HFFc6 (cell line): ENCODE measurements at places on chromosomes 1 and 21. TPM values are rescaled to one million over a fixed set of nuclear protein-coding genes. Genes with fewer than 3 reads are reported as not detected.

LGR6 gene
- not detected in 3 replicates for total RNA-seq

SUSD4 gene
- total RNA-seq, result 0.26 and 0.85 TPM in 2 replicates

IPO9 gene
- 50.3 to 65.9 TPM (median 55.5 TPM) in 3 replicates for total RNA-seq

TCEANC2 gene
- total RNA-seq, result 4.2 to 5.5 TPM (median 4.3 TPM) in 3 replicates

HSD3B1 gene
- not detected in 3 replicates for total RNA-seq

COL18A1 gene
- 37.4 to 83.7 TPM (median 46.5 TPM) in 3 replicates for total RNA-seq

S100A2 gene
- 10.1 to 12.9 TPM (median 11.5 TPM) in 3 replicates for total RNA-seq

KRTAP13-2 gene
- not detected in 3 replicates for total RNA-seq

TTLL7 gene
- total RNA-seq, result 6.8 to 7.8 TPM (median 7.6 TPM) in 3 replicates

RORC gene
- not detected in 3 replicates for total RNA-seq

CGN gene
- 0.12 to 0.26 TPM (median 0.20 TPM) in 3 replicates for total RNA-seq

NUAK2 gene
- total RNA-seq, result 6.3 to 7.7 TPM (median 6.3 TPM) in 3 replicates

MX1 gene
- total RNA-seq, result 0.69 to 0.90 TPM (median 0.84 TPM) in 3 replicates

CFAP126 gene
- not detected in 3 replicates for total RNA-seq

ADAMTS4 gene
- total RNA-seq, result 3.1 to 6.6 TPM (median 3.5 TPM) in 3 replicates

SNX7 gene
- total RNA-seq, result 24.6 and 31.0 TPM in 2 replicates

DNA sequence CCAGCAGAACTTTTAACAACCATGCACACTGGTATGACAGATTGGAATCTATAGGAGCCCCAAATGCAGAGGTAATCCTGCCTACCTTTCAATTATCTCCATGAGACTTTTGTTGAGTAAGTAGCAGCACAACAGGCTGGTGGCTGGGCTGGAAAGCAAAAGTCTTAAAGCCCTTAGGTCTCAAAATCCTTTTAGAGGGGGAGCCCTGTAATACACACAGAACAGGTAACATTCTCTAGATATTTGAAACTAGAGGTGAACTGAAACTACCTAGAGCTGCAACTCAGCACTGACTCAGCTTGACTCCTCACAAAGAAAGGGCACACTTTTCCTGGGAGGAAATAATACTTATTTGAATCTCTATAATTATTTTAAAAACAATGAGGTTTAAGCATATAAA is 71.5 kb downstream of the CLCA4 start:
- no peak for DNase-seq

DNA sequence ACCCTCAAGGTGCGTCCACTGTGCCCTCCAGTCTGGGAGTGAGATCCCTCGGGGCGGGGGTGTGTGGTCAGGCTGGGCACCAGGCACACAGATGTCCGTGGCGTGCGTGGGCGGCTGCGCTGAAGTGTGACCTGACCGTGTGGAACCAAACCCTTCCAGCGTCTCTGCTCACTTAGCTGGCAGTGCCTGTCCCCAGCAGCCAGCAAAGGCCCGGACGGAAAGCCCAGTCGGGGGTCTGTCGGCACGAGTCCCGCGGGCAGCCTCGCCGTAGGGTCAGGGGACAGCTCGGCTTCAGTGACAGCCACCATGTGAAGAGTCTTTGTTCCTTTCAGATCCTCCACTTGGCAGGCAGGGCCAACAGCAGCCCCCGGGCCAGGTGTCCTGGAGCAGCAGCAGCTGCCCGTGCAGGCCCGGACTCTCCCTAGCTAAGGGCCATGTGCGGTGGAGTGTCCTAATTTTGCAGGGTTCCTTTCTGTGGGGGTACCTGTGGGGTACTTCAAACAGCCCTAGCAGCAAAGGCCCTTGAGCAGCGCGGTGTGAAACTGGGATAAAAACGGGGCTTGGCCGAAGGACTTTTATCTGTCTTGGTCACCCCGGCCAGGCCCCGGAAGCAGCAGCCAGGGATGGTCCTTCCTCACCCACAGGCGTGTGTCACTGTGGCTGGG is 11.6 kb downstream of the TTLL10 start:
- DNase-seq, result no peak

DNA sequence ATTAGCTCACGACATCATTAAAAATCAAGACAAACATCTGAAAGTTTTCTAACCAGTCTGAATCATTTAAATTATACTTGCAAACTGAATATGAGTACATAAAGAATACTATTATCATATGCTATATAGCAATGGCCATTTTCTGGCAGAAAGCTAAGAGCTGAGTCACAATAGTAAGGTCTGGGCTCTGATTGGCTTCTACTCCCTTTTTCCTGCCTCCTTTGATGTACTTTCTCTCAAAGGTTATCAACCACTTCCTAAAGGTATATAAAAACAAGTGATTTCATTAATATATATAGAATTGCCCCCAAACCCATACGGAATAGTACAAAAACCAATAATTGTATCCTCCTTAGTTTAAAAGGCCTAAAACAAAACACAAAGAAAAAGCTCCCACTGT is 7.0 kb downstream of the KCNA3 start:
- no peak for DNase-seq

DNA sequence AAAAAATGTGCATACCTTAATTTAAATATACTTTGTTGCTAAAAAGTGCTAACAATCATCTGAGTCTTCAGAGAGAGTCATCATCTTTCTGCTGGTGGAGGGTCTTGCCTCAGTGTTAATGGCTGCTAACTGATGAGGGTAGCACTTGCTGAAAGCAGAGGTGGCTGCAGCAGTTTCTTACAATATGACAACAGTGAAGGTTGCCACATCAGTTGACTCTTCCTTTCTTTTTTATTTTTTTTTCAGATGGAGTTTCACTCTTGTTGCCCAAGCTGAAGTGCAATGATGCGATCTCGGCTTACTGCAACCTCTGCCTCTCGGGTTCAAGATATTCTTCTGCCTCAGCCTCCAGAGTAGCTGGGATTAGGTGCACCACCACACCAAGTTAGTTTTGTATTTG is 2.6 kb upstream of the CFAP45 start:
- DNase-seq, result no peak

- no peak for DNase-seq
Measured at GRCh38 chr1:169634877-169635276, 5.0 kb upstream of the SELP start.

DNA sequence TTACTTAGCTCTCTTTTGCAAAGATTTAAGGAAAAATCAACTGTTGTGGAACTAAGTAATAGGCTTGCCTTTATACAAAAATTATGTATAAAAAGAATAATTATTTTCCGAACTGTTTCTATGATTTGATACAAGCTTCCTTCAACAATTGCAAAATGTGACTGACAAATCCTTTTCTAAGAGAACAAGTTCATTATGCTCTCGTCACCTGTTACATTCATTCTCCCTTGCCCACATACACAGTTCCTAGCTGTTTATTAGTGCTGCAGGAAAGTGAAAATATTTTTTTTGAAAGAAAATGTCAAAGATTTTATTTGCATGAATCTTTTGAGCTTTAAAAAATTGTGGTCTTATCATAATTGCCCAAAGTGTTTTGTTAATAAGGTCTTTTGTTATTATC is 466.2 kb downstream of the USP25 start:
- DNase-seq, result no peak

DNA sequence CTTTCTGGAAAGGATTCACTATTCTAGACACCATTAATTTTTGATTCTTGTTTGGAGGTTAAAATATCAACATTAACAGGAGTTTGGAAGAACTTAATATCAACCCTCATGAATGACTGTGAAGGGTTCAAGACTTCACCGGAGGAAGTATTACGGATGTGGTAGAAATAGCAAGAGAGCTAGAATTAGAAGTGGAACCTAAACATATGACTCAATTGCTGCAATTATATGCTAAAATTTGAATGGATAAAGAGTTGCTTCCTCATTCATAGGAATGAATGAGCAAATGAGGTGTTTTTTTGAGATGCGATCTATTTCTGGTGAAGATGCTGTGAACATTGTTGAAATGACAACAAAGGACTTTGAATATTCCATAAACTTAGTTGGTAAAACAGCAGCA is 77.9 kb upstream of the TNFSF4 start:
- DNase-seq, result no peak

DNA sequence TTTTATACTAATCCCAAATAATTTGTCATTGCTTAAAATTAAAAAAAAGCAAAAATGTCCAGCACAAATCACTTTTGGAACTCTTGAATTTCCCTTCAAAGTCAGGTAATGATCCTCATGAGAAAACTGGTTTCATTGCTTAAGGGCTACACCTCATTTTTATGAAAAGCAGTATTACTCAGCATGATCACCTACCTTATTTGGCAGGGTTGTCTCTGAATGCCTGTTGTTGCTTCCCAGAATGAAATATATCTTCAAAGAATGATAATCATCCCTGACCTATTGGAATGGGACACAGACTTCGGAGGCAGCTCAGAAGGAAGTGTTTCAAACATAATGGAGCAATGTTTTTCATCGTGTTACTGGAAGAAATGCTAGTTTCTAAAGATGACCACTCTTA is 29.7 kb downstream of the C1orf21 start:
- DNase-seq, result no peak

GRCh38 chr21:40200946-40201345 is 333.7 kb downstream of the PCP4 start:
- no peak for DNase-seq

- DNase-seq, result peak; percentile 31
Measured at GRCh38 chr1:206685334-206685768, 646 bp downstream of the MAPKAPK2 start.

GRCh38 chr1:173555651-173556305 is 47.1 kb downstream of the SLC9C2 start:
- no peak for DNase-seq

DNA sequence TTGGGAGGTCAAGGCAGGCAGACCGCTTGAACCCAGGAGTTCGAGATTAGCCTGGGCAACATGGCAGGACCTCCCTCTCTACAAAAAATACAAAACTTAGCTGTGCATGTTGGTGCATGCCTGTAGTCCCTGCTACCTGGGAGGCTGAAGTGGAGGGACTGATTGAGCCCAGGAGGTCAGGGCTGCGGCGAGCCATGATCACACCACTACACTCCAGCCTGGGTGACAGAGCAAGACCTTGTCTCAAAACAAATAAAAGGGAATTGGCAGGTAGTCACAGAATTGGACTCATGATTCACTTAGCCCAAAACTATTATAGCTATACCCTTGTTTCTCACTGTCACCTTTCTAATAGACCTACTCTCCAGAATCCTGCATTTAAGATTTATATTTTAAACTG is 5.5 kb downstream of the TADA1 start:
- DNase-seq, result no peak

DNA sequence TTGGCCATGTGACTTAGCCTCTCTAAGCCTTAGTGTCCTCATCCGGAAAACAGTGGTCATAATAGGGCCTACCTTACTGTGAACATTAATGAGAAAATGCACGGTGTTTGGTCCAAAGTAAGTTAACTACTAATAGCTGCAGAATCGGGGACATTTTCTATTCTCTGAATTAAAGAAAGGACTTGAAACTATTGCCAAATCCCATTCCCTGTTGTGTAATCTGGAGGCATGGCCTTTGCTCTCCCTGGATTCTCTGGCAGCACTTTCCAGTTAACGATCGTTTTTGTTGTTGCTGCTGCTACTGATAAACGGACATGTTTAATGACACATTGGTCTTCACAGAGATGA is 30.5 kb downstream of the FMO4 start:
- no peak for DNase-seq

DNA sequence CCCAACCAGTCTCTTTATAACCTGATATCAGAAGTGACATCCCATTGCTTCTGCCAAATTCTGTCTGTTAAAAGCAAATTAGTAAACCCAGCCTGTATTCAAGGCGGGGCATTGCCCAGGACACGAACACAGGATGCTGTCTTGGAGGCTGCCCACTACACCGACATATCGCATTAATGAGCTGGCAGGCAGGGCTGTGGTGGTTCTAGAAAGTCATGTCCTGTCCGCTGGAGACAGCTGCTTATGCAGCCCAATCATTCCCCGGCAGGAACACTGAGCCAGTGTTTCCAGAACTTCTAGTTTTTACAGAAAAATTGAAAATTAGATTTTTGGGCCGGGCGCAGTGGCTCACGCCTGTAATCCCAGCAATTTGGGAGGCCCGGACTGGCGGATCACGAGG is 19.3 kb downstream of the C1orf167 start:
- no peak for DNase-seq

- DNase-seq, result peak; percentile 65
Measured at GRCh38 chr1:16145030-16145661, 10.7 kb downstream of the EPHA2 start.

- no peak for DNase-seq
Measured at GRCh38 chr1:220243947-220244346, 28.3 kb downstream of the RAB3GAP2 start.

GRCh38 chr1:166929911-166930310 is 45.4 kb downstream of the ILDR2 start:
- no peak for DNase-seq

- DNase-seq, result no peak
Measured at GRCh38 chr1:62457955-62458354, 21.1 kb downstream of the USP1 start.

DNA sequence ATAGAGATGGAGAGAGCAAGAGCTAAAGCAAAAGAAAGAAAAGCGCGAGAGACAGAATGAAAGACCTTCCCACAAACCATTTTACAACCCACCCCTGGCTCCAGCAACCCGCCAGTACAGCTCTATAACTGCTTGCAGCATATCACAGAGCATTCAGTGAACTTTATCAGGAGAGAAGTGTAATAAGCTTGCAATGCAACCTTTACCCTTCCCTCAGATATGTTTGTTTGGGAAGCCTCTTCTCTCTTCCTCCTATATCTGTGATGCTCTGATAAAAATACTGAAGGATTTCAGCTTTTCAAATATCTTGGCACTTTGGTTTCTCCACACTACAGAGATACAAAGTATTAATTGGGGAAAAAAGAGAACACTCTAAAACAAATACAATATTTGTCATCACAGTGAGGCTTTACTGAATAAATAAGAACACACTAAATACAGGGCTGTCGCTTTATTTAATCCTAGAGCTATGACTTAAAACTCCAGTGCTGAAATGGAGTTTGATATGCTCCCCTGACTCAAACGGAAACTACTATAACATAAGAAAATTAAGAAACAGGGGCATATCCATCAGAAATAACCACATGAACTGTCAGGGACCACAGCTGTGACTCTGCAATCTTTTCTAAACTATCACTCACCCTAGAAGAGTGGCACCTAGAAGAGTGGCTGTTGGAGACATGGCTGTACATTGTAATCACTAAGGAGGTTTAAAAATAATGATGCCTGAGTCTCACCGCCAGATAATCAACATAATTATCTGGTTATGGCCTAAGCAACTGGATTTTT is 6.7 kb downstream of the CRP start:
- DNase-seq, result no peak

- no peak for DNase-seq
Measured at GRCh38 chr1:97200595-97200994, 479.0 kb downstream of the PTBP2 start.

DNA sequence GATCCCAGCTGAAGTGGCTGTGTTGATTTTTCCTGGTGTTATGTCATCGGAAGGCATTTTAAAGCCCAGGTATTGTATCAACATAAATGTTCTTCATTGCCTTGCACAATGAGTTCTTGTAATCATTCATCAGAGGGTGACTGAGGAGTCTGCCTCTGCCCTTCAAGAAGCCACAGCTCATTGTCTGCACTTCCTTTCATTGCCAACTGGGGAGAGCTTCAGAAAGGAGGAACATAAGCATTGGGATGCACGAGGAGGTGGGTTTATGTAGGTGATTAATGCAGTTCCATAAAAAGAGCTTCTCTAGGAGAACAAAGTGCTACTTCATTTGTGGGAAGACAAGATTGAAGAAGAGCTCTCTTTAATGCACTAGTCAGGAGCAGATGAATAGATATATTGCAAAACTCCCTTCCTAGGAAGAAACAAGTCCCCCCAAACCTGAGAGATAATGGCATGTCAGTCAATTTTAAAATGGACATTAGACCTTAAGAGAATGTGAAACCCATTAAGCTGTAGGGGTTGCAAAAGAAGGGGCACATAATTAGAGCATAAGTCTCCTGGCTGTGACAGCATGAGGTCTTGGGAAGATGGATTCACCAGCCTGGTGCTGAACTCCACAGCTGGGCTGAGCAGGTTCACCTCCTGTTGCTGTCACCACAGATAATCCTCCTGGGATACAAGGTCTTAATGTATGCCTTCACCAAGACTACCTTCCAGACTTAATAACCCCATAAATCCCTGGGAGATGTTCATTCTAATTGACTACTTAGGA is 124.6 kb downstream of the BACH1 start:
- DNase-seq, result no peak
